ENCODE measurements at places on chromosomes 7 and 10.

DNA sequence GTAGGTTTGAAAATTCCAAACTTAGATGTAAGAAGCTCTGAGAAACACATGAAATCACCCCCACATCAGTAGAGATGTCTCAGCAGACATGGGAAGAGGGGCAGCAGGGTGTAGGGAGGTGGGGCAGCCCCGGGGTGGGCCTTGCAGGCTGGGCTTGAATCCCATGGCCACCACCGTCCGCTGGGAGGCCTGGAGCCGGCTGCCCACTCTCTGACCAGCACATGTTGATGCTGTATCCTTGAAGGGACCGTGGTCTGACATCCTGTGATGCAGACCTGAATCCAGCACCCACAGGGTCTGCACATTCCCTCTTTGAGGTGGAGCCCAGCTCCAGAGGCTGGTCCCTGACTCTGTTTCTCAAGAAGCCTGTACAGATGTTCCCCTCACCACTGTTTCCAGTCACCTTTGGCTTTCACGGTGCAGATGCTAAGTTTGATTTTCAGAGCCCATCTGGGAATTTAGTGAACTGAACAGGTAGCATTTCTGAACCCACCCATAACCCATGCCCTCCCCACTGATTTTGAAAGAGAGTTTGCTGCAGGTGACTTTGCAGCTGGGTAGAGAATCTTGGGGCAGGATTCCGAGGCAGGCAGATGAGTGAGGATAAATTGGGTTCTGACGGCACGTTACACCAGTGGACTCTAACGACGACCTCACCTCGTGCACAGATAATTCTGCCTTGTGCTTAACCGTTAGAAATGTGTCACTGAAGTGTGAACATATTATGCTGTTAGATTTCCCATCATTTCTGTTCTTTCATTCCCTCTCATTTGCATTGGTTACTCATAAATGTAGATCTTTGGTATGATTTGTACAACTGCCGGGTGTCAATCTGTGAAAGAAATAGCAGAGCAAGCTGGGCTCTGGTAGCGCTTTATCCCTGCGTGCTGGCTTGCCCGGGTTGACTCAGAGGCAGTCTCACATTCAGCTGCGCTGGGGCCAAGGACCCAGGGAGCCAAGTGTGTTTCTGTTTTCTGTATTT is 45.7 kb downstream of the IKZF1 start:
- H3K27me3 ChIP-seq = no peaks in the 10 kb centered on the region
- H3K4me3 ChIP-seq = no peak overlapping the region
- H3K27ac ChIP-seq = no peak overlapping the region
- no peak for DNase-seq

GRCh38 chr7:143485500-143485899 is 7.8 kb downstream of the TAS2R41 start:
- no peak for DNase-seq
- H3K4me3 ChIP-seq = no peak overlapping the region
- H3K36me3 ChIP-seq = no peaks in the 10 kb centered on the region
- H3K4me1 ChIP-seq = no peaks in the 10 kb centered on the region
- no peaks in the 10 kb centered on the region for H3K27me3 ChIP-seq

GRCh38 chr10:3783316-3783681 is 1.7 kb downstream of the KLF6 start:
- H3K4me1 ChIP-seq = peaks cover 11% of the 10 kb centered on the region
- peaks cover 22% of the 10 kb centered on the region for H3K36me3 ChIP-seq
- no peak for DNase-seq
- 0 out of 2 replicates have a peak overlapping the region, but pooled peaks have one; percentile 7 for H3K27ac ChIP-seq
- no peaks in the 10 kb centered on the region for H3K27me3 ChIP-seq

- no peaks in the 10 kb centered on the region for H3K36me3 ChIP-seq
- H3K27me3 ChIP-seq = peaks cover 93% of the 10 kb centered on the region
- no peak for DNase-seq
- no peak overlapping the region for H3K27ac ChIP-seq
- peaks cover 27% of the 10 kb centered on the region for H3K4me1 ChIP-seq
Observed at GRCh38 chr10:69577268-69578232, 4.3 kb upstream of the NEUROG3 start.

DNA sequence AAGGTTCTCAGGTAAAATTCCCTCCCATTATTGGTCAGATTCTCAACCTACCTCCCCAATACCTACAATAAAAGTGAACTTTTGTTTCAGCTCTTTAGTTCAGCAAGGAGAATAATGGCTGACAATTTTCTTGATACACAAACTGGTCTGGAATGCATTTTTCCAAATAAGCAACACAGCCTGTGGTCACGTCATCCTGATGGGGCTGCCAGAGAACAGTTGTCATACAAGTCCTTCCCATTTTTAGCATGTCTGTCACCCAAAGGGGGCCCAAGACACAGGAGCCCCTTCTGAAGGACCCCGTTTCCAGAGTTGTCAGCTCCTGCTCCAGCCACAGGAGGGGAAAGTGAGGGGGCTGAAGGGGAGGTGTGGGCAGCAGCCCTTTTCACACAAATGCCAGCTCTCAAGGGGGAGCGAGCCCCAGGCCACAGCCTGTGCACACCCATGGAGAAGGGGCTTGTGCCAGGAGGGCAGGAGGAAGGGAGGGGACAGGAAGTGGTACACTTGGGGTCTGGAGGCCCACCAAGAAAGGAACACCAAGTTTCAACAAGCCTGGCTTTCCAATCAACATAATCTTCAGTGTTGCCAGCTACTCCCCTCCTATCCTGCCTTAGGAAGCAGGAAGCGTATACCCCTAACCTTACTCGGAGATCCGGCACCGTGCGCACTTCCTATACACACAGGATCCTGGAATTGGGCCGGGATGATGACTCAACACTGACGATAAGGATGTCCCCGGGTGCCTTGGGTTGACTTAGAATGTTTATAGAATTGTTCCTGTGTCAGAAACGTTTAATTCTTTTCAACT is 43.4 kb upstream of the PDLIM1 start:
- no peaks in the 10 kb centered on the region for H3K4me1 ChIP-seq
- no peak overlapping the region for H3K4me3 ChIP-seq
- H3K36me3 ChIP-seq = no peaks in the 10 kb centered on the region
- H3K27ac ChIP-seq = no peak overlapping the region

GRCh38 chr10:5488272-5489161 is 10.9 kb downstream of the CALML5 start:
- no peak overlapping the region for H3K27ac ChIP-seq
- H3K36me3 ChIP-seq = no peaks in the 10 kb centered on the region
- no peak for DNase-seq
- no peaks in the 10 kb centered on the region for H3K27me3 ChIP-seq
- H3K4me1 ChIP-seq = no peaks in the 10 kb centered on the region

- H3K4me3 ChIP-seq = no peak overlapping the region
- H3K27me3 ChIP-seq = no peaks in the 10 kb centered on the region
- DNase-seq = no peak
- no peaks in the 10 kb centered on the region for H3K36me3 ChIP-seq
- no peak overlapping the region for H3K27ac ChIP-seq
- H3K4me1 ChIP-seq = 0 out of 2 replicates have a peak, but pooled peaks cover 3% of the 10 kb centered on the region
Observed at GRCh38 chr7:106075937-106076336, 36.2 kb downstream of the SYPL1 start.

GRCh38 chr10:124996127-124996853 is 54.4 kb downstream of the ZRANB1 start:
- no peaks in the 10 kb centered on the region for H3K27me3 ChIP-seq
- no peak overlapping the region for H3K27ac ChIP-seq
- peaks cover 68% of the 10 kb centered on the region for H3K36me3 ChIP-seq
- H3K4me3 ChIP-seq = no peak overlapping the region

- H3K4me3 ChIP-seq = no peak overlapping the region
- no peaks in the 10 kb centered on the region for H3K27me3 ChIP-seq
- H3K36me3 ChIP-seq = no peaks in the 10 kb centered on the region
- no peaks in the 10 kb centered on the region for H3K4me1 ChIP-seq
- H3K27ac ChIP-seq = no peak overlapping the region
Observed at GRCh38 chr7:88387368-88387767, 80.7 kb upstream of the STEAP4 start.

DNA sequence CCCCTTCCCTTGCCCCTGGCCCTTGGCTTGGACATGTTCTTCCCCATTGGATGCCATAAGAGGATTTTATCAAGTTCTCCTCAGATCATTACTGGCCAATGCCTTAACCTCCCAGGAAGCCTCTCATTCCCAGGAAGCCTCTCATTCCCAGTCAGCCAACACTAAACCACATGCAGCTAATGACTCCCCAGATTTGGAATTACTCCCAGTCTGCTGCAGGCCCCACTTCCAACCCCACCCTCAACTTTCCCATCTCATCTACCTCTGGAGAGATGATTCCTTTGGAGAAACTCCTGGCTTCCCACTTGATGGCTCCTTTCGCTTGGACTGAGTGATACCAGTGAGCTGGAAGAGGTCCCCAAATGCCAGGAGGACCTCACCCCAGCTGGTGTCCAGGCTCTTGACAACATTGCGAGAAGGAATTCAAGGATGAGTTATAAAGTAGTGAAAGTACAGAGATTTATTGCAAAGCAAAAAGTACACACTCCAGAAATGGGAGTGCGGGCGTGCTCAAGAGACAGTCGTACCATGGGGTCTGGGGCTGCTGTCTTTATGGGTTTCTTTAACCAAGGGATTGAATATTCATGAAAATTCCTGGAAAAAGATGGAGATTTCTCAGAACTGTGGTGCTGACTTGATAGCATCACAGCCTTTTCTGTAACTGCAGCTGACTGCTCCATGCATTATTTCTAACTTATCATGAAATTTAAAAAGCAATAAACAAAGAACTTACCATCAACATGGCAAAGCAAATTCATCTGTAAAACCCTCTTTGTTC is 117.2 kb upstream of the ADCY1 start:
- no peak overlapping the region for H3K4me3 ChIP-seq
- no peaks in the 10 kb centered on the region for H3K27me3 ChIP-seq
- H3K27ac ChIP-seq = no peak overlapping the region
- DNase-seq = no peak
- no peaks in the 10 kb centered on the region for H3K36me3 ChIP-seq
- no peaks in the 10 kb centered on the region for H3K4me1 ChIP-seq

GRCh38 chr10:131844529-131845084 is 56.2 kb upstream of the PPP2R2D start:
- no peak overlapping the region for H3K27ac ChIP-seq
- DNase-seq = peak; percentile 22
- H3K4me3 ChIP-seq = no peak overlapping the region
- no peaks in the 10 kb centered on the region for H3K4me1 ChIP-seq

GRCh38 chr7:128767475-128768110 is 8.0 kb downstream of the OPN1SW start:
- no peaks in the 10 kb centered on the region for H3K27me3 ChIP-seq
- no peaks in the 10 kb centered on the region for H3K4me1 ChIP-seq
- H3K36me3 ChIP-seq = peaks cover 83% of the 10 kb centered on the region
- H3K27ac ChIP-seq = no peak overlapping the region

DNA sequence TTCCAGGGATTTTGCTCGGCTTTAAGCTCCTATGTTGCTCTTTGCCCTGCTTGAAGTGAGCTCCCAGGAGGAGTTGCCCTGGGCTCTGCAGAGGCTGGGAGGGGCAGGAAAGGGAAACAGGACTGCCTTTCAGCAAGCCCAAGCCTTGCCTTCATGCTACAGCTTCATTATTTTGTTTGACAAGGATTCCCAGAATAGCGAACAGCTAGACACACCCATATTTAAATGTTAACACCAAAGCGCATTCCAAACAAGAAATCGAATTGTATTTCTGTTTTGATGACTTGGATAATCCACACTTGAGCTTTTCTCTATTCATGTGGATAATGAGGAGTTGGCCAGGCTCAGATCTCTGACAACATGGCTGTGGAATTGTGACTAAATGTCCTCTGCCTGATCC is 6.3 kb downstream of the KIAA1217 start:
- no peak for DNase-seq
- H3K27me3 ChIP-seq = no peaks in the 10 kb centered on the region
- peaks cover 4% of the 10 kb centered on the region for H3K36me3 ChIP-seq

DNA sequence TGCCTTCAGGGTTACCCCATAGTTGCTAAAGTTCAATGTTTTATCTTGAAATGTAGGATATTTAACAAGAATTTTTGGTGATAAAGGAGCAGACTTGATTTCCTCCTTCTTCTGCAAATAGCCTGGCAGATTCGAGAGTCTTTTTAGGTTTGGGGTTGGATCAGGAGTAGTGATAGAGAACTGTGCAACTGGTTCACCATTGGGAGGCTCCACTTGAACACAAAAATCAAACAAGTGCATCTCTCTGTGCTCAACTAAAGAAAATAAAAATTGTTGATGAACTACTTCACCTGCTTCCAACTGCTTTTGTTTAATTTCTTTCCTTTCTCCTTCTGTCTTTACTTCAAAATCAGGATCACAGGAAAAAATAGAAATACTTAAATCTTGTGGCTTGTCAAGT is 58.5 kb downstream of the MACC1 start:
- no peak overlapping the region for H3K27ac ChIP-seq
- H3K27me3 ChIP-seq = no peaks in the 10 kb centered on the region
- H3K4me1 ChIP-seq = no peaks in the 10 kb centered on the region
- no peak for DNase-seq
- no peak overlapping the region for H3K4me3 ChIP-seq

DNA sequence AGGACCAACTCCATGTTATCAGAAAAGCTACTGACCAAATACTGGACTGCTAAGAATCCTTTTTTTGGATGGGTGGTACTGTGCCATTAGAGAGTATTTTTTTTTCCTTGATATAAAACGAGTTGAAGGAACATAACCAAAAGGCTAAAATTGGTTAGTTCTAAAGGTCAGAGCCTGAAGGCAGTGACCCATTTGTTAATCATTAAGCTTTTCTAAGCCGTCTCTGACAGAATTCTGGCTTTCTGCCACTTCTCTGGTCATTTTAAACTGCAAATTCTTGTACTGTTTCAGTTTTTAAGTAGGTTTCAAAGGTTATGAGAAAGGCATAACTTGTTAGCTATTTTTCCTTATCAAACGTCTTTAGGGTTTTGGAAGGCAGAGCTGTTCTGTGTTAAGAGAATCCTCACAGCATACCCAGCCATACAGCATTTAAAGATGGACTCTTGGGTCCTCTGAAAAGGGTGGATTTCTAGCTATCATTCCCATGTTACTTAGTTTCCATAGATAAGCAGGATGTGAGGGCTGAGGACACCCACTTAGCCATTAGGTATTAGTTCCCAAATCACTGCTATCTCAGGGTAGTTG is 196.8 kb downstream of the RNLS start:
- H3K27ac ChIP-seq = no peak overlapping the region
- H3K36me3 ChIP-seq = no peaks in the 10 kb centered on the region
- no peaks in the 10 kb centered on the region for H3K27me3 ChIP-seq
- no peak overlapping the region for H3K4me3 ChIP-seq

GRCh38 chr10:2978111-2978510 is 89.2 kb upstream of the PFKP start:
- H3K36me3 ChIP-seq = no peaks in the 10 kb centered on the region
- no peak overlapping the region for H3K27ac ChIP-seq
- H3K27me3 ChIP-seq = no peaks in the 10 kb centered on the region
- no peak for DNase-seq
- H3K4me1 ChIP-seq = no peaks in the 10 kb centered on the region

All from H1 (cell line).